Dermis microvascular lymphatic vessel endothelial cell (primary cell): ENCODE measurements at places on chromosomes 5 and 9. TPM values are rescaled to one million over a fixed set of nuclear protein-coding genes. Genes with fewer than 3 reads are reported as not detected.

CDC37L1 gene
- total RNA-seq = 5.1 and 7.7 TPM in 2 replicates

MARVELD2 gene
- total RNA-seq = 0.90 and 1.6 TPM in 2 replicates

CARD9 gene
- total RNA-seq = 0.13 and 0.26 TPM in 2 replicates

PCDHGB4 gene
- total RNA-seq = 6.4 and 10.6 TPM in 2 replicates

ASPN gene
- not detected in 2 replicates for total RNA-seq

PHF24 gene
- under 0.01 TPM in 1 of 2 replicates, not detected in the other for total RNA-seq

RMRP gene
- total RNA-seq = 194,626 and 272,621 TPM in 2 replicates

GPR21 gene
- total RNA-seq = 0.39 and 0.63 TPM in 2 replicates

TRIM7 gene
- total RNA-seq = 2.1 and 7.6 TPM in 2 replicates

ARL10 gene
- 6.0 and 11.9 TPM in 2 replicates for total RNA-seq

PCDHGA5 gene
- 0.26 and 0.63 TPM in 2 replicates for total RNA-seq

SPINK4 gene
- total RNA-seq = not detected in 2 replicates

INSL4 gene
- not detected in 2 replicates for total RNA-seq

PCDHGA11 gene
- total RNA-seq = 4.0 and 5.4 TPM in 2 replicates

DNA sequence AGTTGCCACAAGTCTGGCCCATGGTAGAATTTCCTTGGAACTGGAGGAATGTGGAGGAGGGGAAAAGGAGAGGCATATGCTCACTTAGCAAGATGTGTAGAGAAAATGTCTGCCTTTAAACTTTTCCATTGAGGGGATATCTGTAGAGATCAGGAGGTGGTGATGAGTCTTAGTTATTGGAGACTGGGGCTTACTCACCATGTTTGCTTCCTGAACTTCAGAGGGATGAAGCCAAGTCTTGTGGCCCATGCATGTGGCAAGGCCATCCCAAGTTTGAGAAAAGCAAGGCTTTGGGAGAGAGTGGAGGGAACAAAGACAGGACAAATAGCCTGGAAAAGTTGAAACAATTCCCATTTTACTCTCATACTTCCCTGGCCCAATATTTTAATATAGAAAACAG is 124.5 kb downstream of the GDNF start:
- no peak for DNase-seq

DNA sequence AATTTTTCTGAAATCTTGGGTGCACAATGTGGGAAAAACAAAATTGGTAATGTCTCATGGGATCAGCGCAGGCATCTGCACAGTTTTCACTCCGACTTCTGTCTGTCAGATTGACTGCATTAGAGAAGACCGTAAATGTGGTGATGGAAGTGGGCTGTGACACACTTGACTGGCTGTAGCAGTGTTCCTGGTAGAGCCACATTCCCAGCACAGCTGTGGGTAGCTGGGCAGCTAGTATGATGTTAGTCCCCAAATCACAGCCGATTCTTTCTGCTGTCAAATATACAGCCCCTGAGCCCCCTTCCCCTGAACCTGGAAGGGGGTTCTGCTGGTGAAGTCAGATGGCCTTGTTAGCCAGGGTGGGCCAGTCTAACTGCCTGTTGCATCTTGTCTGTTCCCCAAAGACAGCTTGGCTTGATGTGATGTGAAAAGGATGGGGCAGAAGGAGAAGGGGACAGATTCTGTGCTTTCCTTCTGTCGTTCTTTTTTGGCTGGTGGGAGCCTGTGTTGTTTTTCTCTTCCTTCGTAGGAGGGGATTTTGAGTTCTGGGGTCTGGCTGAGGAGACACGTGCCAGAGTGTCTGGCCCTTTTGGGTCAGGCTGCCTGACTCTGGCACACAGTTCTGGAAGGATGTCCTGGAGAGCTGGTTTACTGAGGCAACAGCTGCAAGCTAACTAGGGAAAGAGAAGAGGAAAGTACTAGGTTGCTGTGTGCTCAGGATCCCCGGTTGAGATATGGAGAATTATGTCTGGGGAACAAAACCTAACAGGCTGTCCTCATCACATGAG is 66.4 kb upstream of the SPRY4 start:
- DNase-seq = no peak

- DNase-seq = no peak
Measured at GRCh38 chr5:120866997-120867396, 402.9 kb downstream of the PRR16 start.

DNA sequence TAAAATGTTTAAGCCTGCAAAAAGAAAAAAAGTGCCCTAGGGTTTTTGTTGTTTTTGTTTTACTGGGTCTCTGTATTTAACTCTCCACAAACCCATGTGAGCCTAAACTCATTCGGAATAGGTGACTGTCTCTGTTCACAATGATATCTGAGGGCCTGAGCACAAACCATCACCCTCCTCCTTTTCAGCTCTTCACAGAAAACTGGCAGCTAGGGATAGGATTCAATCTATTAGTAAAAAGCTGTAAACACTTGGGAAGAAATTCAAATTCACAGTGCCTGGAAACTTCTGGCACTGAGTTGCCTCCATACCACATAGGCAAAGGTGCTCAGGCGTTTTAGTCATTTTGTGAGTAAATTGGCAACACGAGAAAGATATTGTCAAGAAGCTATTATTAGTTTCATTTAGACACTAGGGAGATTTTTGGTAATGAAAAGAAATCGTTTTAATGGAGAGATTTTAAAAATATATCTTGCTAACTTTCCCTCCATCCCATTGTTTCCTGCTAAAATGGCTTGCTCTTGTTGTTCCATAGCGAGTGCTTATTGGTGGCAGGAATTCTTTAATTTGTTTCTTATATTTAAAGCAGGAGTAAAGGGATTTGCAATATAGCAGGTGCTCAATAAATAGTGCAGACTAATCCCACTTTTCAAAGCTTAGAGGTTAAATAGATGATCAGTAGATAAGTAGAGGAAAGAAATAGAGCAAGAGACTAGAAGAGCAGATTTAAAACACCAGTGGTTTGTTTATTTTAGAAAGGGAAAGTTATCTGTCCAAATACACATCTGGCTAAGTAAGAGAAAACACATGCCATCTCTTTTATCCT is 9.7 kb downstream of the FOXD1 start:
- no peak for DNase-seq

GRCh38 chr9:107141967-107142366 is 141.1 kb upstream of the RAD23B start:
- peak; percentile 16 for DNase-seq

- no peak for DNase-seq
Measured at GRCh38 chr5:1098986-1099597, 12.8 kb downstream of the SLC12A7 start.

DNA sequence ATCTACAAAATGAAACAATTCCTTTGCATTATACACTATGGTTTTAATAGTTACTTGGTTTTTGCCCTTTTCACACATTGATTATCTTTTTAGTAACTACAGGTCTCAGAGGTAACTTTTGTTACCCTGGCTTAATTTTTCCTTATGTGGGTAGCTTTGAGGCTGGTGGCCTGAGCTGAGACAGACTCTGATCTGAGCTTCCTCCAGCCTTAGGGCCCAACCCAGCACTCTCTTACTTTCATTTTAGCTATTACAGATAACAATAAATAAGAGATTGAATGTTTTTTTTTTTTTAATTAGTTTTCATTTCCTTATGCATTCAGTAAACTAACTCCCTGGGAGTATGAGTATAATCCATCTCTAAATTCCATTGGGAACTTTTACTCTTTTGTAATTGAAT is 15.1 kb upstream of the OXCT1 start:
- DNase-seq = no peak

- DNase-seq = no peak
Measured at GRCh38 chr5:1207555-1207954, 6.2 kb downstream of the SLC6A19 start.

DNA sequence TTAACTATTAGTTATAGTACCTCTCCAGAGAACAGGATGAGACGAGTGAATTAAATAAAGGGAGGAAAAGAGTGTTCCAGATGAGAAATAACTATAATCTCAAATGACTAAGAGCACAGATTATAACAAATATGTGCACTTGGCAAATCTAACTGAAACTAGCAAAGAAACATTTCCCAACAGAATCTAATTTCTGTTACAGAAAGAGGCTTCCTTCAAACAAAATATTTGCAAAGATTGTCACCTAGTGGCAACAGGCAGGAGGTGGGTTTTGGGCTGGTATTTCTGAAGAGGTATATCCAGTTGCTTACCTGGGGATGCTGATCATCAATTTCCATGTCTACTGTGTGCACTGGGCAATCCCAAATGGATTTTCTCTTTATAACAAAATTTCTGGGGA is 5.6 kb upstream of the SPDL1 start:
- DNase-seq = no peak

DNA sequence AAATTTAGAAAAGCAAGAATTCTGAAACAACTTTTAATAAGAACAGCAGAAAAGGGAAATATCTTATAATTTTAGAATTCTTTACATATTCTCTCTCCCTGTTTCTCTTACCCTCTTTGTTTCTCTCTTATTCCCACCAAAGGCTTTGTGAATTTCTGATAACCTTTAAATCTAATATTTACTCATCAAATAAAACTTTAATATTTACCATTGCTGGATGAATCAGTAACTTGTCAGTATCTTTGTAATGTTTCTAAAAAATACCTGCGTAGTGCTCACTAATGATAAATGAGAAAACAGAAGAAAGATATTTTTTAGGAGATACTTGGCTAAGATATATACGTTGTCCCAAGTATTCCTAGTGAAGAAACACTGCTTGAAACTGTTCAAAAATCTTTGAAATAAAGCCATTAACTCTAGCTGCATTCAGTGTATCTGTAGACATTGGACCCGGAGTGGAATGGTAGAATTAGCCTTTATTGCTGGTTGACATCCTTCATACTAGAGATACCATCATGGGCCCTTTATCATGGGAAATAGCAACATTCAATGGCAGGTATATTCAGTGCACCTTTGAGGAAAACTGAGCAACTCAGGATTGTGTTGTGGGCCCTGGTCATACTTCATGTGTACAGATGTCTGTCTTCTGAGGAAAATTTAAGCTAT is 2160.4 kb downstream of the MAT2B start:
- no peak for DNase-seq

- no peak for DNase-seq
Measured at GRCh38 chr9:87479801-87480201, 17.9 kb upstream of the DAPK1 start.

DNA sequence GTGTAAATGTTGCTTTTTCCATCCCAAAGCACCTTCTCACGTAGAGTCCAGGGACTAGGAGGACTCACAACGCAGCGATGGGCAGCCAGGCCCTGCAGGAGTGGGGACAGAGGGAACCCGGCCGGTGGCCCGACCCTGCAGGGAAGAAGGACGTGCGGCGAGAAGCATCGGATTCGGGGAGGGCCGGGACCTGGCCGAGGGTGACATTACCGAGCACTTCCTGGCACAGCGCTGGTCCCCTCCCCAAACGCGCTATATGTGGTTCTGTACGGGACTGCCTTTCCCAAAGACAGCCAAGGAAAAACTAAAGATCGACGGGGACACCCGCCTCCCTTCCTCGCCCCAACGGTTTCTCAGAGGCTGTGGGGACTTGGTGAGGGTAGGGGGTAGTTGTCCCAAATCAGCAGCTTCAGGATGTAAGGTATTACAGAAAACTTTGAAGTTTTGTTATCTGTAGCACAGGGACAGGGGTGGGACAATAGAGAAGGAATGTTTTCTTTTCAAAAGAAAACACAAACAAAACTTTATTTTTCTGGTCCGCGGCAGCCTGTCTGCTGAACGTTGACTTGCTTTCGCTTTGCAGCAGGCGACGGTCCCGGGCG is 887 bp upstream of the MAP3K1 start:
- DNase-seq = no peak

DNA sequence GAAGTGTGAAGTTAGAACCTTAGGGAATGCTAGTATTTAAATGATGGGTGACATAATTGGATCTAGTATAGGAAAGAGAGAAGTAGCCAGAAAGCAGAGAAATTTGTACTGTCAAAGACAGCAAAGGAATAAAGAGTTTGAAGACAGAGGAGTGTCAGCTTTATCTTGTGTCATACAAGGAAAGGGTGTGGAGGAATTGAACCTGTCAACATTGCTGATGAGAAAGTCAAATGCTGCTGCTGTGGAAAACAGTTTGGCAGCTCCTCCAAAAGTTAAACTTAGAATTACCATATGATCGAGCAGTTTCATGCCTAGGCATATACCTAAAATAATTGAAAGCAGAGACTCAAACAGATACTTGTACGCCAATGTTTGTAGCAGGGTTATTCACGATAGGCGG is 63.7 kb downstream of the DENND4C start:
- DNase-seq = no peak

DNA sequence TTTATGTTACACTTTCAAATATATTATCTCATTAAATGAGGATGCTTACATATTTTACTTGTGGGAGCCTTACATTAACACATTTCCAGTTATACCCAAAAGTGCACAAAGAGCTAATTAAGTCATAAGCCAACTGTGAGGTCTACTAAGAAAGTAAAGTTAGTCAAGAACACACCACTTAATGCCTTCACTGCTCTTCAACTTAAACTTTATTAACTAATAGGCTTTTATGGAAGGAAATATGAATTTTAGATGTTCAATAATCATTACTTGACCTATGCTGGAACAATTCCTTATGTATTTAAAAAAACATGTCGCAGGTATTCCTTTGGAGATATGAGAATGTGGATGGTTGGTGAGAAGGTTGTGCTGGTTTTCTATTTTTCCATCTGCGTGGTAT is 3.4 kb downstream of the ST8SIA4 start:
- DNase-seq = no peak

- DNase-seq = no peak
Measured at GRCh38 chr9:125979383-125979782, 232.2 kb downstream of the PBX3 start.

GRCh38 chr9:110788871-110789270 is 120.3 kb downstream of the MUSK start:
- no peak for DNase-seq
